ENCODE measurements at places on chromosomes 7 and 10.

DNA sequence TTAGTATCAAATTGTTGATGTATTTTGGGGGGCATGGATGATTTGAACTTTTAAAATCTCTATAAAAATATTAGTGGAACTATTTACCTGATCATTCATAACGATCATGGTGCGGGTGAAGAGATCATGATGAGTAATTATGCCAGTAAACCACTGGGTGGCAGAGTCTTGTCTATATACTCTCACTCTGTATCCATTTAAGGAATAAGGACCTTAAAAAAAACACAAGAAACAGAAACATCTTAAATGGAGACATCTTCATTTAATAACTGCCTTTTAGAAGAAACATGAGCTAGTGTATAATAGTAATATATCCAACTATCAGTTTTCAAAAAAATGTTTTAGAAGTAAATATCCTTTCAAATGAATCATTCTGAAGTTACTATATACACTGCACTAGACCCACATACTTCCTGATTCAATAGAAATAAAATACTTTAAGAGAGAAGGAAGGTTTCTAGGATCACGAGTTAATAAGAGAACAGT is 84.0 kb downstream of the NRBF2 start:
- DNase-seq: no peak

DNA sequence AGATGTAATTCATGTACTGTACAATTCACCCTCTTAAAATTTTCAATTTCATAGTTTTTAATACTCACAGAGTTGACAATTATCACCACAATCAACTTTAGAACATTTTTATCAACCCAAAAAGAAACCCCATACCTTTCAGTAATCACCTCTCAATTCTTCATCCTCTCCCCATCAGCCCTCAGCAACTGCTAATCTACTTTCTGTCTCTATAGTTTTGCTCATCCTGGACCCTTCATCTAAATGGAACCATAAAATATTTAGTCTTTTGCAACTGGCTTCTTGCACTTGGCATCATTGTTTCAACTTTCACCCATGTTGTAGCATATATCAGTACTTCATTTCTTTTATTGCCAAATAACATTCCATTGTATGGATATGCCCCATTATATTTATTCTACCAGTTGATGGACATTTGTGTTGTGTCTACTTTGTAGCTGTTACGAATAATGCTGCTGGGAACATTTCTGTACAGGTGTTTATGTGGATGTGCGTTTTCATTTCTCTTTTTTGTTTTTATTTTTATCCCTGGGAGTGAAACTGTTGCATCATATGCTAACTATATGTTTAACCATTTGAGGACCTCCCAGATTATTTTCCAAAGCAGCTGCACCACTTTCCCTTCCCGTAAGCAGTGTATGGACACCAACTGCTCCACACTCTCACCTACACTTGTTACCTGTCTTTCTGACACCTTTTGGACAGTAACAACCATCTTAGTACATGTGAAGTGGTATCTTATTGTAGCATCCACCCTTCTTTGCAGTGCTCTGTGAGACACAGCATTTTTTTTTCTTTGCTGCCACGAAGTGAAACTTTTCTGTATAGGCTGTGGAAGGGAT is 65.4 kb upstream of the APBB1IP start:
- DNase-seq: no peak

- peak; percentile 45 for DNase-seq
Measured at GRCh38 chr10:125521721-125522680, 161.0 kb downstream of the TEX36 start.

DNA sequence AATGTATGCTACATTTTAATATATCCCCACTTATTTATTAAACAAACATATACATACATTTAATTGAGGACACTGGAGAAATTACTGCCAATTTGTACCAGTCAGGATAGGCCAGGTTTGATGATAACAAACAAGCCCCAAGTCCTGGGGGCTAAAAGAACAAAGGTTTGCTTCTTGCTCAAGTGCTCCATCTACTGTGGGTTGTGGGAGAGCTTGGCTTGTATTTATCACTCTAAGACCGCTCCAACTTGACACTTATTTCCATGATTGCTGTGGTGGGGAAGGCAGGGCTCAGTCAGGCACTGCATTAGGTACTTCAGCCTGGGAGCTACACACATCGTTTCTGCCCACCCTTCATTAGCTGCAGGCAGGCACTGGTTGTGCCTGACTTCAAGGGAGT is 136.6 kb upstream of the ZNF32 start:
- no peak for DNase-seq

DNA sequence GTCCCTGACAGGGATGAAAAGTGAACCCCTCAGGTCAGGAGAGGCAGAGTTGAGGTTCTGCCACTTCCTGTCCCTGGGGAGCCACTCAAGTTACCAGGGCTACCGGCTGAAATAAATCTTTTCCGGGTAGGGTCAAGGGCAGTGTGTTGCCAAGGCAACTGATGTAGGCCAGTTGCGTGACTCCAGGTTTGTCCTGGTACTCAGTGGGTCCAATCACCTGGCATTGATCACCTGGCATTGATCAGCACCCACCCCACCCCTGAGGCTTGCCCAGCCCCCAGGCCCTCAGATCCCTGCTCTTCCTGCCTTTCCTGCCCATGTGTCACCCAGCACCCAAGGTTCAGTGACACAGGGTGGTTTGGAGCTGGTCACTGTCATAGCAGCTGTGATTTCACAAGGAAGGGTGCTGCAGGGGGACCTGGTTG is 5.9 kb downstream of the SAP25 start:
- DNase-seq: no peak

DNA sequence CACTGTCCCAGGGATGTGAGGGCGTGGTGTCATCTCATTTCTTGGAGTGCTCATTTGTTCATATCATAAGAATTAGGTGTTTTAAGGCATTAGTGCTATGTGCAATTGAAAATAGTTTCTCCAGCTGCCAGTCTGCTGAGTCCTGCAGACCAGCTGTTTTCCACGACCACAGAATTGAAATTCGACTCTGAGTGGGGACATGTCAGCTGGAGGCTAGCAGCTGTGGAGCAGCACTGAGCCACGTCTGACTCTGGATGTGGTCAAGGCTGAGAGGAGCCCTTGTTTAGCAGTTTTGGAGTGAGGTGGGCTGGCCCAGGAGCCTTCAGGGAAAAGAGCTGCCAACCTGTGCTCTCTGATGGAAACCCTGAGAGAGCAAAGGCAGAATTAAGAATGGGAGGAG is 156.3 kb upstream of the GRB10 start:
- no peak for DNase-seq

DNA sequence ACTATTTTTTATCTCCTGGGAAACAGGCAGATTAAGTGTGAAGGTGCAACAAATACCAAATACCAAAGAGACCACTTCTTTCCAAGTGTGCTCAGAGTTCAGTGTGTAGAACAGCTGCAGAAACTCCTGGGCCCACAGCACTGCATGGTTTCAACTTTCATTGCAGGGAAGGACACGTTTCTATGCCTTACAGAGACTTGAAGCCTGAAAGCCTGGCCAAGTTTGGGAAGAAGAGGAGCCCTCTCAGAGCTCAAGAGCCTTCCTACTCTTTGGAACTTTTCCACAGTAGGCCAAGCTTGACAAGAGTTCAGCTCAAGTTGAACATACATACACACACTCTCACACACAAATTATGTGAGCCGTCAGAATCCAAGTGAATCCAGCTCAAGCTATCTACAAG is 2.5 kb downstream of the HOXA4 start:
- DNase-seq: no peak

GRCh38 chr7:102079140-102080018 is 207.3 kb upstream of the SH2B2 start:
- no peak for DNase-seq
